ENCODE measurements at places on chromosomes 3 and 15.

DNA sequence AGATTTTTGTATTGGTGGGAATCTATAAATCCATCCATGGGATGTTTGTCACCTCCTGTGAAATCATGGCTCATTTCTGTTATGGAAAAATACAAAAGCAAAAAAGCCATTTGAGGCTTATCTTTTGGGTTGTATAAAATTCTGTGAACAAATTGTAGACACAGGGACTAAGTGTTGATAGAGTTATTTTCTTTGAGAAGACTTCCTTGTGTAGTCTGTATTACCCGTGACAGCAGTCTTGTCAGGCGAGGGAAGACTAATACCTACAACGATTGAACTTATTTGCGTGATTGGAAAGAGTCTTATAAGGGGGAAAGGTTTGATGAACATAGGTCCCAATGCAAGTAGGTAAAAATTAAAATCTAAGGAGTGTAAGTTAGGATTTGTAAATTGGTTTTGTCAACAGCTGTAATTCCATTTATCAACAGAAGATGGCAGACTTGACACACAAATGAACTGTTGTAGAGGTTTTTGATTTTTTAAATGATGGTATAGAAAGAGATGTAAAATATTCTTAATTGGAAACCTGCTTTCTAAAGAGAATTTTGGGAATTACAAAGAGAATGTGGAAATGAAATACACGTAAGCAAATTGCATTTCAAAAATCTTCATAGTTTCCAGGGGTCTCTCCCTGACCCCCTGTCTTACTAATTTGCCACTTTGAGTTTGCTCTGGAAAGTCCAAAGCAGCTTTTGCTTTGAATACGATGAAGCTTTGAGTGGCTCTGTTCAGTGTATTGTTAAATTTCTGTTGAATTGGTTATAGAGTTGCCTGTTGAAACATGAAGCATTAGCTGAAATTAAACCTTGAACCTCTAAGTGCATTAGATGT is 33.2 kb downstream of the SLC25A26 start:
- no peak for DNase-seq

- DNase-seq: no peak
Measured at GRCh38 chr15:50556642-50557371, 10.3 kb upstream of the USP50 start.

DNA sequence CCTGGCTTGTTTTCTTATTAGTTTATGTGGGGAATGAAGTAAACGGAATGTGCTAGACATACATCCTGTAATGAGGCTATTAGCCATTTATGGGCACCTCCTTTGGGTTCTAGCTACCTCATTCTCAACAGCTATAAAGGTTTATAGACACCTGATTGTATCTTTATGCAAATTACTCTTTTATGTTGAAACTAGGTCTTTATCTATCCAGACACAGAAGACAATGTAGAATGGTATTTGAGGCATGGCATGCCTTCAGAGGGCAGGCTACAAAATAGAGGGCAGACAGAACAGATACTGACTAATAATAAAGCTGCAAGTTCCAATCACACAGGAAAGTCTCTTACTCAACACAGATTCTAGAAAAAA is 27.1 kb downstream of the TBC1D2B start:
- no peak for DNase-seq

- DNase-seq: no peak
Measured at GRCh38 chr3:73070675-73071575, 9.5 kb downstream of the EBLN2 start.

- DNase-seq: no peak
Measured at GRCh38 chr3:2863127-2863526, 247.0 kb downstream of the IL5RA start.

Measured in CD14-positive monocyte (primary cell).